ENCODE measurements at places on chromosomes 13 and 19. TPM values are rescaled to one million over a fixed set of nuclear protein-coding genes. Genes with fewer than 3 reads are reported as not detected.

Gene CBARP
- 2.3 TPM for total RNA-seq

Gene AKT2
- 185 TPM for total RNA-seq

Gene OR4F17
- not detected for total RNA-seq

Gene APOC1
- 132 TPM for total RNA-seq

Gene RASIP1
- total RNA-seq, result 0.57 TPM

Gene GSX1
- total RNA-seq, result not detected

Gene ZFP14
- 2.7 TPM for total RNA-seq

Gene CASP14
- total RNA-seq, result not detected

Gene SIPA1L3
- total RNA-seq, result 39.2 TPM

Gene RDH8
- 0.22 TPM for total RNA-seq

Gene ITGBL1
- total RNA-seq, result 1.4 TPM

Gene CEACAM7
- total RNA-seq, result not detected

Gene SLITRK6
- total RNA-seq, result 0.39 TPM

Gene TPTE2
- total RNA-seq, result not detected

Gene ELSPBP1
- total RNA-seq, result not detected

Gene PTGIR
- total RNA-seq, result 0.09 TPM

Gene CGB5
- 0.88 TPM for total RNA-seq

Gene MYO16
- 0.03 TPM for total RNA-seq

Gene DPF1
- total RNA-seq, result 4.3 TPM

Measured in A549 treated with CORT108297 at 1 μM for 4 hours (cell line).